ENCODE measurements at places on chromosomes 6 and 20.

GRCh38 chr6:107228754-107229153 lies 113.4 kb upstream of the BEND3 start:
- no peak for DNase-seq

DNA sequence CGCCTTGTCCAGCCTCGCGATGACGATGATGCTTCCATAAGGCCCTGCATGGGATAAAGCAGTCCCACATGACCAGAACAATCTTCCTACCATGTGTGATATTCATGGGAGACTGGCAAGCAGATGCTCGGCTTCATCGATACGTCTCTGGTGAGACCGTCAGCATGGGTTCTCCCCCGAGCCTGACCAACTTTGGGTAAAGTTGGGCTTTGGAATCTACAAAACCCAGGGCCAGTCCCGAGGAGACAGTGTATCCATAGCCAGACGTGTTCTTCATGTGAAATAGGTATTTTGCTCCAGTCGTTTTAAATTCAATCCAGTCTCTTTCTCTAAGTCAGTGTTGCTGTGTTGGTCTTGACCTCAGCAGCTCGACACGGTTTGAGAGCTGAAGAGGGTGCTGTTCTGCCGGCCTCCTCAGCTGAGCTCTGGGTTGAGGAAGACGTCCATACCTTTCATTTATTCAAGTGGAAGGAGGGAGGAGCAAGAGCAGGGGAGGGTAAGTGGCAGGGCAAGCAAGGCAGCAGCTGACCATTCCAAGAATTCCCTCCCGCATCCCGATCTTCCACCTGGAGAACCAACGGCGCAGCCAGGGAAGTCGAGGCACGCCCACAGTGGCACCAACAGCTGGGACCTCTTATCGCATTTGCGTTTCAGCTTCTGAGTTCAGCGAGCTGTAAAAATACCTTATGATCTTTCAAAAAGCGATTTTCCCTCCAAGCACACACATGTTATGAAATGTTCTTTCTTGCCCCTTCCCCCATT lies 64.0 kb upstream of the THBS2 start:
- DNase-seq = no peak

DNA sequence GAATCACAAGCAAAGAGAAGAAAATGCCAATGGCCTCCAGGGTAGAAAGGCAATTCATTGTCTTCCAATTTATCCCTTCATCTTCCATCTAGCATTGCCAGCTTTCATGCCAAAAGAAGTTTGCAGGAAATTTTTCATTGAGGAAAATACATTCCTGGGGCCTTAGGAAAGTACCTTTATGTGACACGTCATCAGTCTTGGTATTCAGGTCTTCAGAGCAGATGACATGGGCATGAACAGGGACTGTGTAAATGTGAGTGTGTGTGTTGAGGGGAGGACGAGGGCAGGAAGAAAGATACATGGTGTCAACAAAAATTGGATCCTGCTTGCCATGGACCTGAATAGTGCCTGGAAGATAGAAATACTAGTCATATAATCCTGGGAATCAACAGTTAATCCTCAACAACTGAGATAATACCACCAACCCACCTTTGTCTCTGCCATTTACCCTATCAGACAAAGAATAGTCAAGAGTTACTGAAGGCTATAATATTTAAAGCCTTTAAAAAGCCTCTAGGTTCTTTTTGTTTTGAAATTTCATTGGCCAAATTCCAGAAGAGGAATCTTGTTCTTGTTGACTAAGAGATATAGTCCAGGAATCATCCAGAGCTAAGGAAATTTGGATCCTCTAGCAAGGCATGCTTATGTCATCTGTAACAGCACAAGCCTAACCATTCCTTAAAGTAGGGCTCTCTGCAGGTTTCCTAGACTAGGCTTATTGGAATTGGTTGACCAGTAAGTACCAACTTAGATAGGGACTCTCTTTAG lies 405.8 kb upstream of the SASH1 start:
- peak; percentile 16 for DNase-seq

- no peak for DNase-seq
These were observed 428.8 kb upstream of the ARID1B start for GRCh38 chr6:156348424-156348823.

GRCh38 chr20:32479012-32479411 lies 106.1 kb downstream of the NOL4L start:
- DNase-seq = no peak

DNA sequence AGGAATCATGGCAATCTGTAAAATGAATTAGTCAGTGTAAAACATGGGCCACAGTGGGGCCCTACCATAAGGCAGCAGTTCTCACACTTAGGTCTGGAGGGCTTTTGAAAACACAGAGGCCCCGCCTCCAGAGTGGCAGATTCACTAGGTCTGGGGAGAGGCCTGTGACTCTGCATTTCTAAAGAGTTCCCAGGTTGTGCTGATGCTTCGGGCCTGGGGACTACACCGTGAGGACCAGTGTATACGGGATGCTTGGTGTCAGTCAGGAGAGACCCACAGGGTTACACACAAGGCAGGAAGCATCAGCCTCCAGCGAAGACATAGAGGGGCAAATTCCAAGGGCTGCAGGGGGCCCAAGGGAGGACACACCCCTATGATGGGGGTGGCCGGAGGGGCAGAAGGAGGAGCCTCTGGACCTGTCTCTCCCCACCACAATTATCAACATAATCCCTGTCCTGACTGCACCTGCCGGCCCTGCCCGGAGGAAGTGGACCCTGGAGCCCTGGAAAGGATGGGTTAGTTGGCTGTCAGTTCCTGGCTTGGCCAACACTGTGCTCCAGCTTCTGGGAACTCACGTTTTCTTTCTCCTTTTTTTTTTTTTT lies 46.7 kb downstream of the FGD2 start:
- DNase-seq = peak; percentile 14

- peak; percentile 65 for DNase-seq
These were observed 16.9 kb downstream of the RREB1 start for GRCh38 chr6:7124636-7125035.

- peak; percentile 57 for DNase-seq
These were observed 1323.0 kb upstream of the GJE1 start for GRCh38 chr6:140809694-140810101.

- DNase-seq = peak; percentile 42
These were observed 23.3 kb upstream of the OSTM1 start for GRCh38 chr6:108097882-108098281.

GRCh38 chr6:111846492-111847409 lies 26.5 kb downstream of the FYN start:
- no peak for DNase-seq

DNA sequence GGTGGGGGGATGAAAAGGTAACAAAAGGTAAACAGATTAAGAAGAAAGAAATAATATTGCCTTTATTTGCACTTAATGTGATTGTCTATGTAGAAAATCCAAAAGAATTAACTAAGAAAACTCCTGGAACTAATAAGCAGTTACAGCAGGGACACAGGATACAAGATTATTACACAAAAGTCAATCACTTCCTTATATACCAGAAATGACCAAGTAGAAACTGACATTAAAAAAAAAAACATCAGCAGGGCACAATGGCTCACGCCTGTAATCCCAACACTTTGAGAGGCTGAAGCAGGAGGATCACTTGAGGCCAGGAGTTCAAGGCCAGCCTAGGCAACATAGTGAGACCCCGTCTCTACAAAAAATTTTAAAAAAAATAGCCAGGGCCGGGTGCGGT lies 123.2 kb upstream of the RIPOR2 start:
- no peak for DNase-seq

DNA sequence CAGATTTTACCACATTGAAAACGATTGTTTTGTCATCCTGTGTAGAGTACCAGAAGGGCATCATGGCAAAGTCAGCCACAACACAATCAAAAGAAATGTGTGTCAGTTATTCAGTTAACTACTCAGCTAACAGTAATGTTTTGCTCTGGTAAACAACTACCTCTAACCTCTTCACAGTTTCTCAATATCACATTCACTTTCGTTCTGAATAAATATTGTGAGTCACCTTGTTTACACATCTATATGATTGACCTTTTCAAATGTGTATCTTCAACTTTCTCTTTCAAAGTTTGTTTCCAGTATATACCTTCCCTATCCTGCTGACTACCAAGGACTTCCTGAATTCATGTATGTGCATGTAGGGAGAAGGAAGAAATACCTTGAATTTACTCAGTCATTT lies 216.6 kb upstream of the UFL1 start:
- no peak for DNase-seq

DNA sequence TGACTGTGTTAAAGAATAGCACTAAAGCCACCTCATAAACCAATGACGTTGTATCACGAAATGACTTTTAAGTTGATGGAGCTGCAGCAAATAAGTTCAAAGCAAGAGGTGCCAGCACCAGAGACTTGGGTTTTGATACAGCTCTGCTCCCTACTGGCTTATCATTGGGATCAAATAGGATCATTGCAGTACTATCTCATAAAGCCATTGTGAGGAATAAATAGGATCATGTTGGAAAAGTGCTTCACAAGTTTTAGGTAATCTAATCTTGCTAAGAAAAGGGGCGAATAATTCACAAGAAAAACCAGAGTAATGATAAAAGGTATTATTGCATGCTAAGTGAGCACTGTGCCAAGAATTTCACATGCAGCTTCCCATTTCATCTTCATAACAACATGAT lies 10.4 kb upstream of the CEP85L start:
- no peak for DNase-seq

- no peak for DNase-seq
These were observed 297.3 kb upstream of the JAG1 start for GRCh38 chr20:10971096-10971495.

GRCh38 chr20:47991875-47992488 lies 206.7 kb upstream of the SULF2 start:
- no peak for DNase-seq

GRCh38 chr6:74785236-74785635 lies 420.6 kb downstream of the COL12A1 start:
- no peak for DNase-seq

DNA sequence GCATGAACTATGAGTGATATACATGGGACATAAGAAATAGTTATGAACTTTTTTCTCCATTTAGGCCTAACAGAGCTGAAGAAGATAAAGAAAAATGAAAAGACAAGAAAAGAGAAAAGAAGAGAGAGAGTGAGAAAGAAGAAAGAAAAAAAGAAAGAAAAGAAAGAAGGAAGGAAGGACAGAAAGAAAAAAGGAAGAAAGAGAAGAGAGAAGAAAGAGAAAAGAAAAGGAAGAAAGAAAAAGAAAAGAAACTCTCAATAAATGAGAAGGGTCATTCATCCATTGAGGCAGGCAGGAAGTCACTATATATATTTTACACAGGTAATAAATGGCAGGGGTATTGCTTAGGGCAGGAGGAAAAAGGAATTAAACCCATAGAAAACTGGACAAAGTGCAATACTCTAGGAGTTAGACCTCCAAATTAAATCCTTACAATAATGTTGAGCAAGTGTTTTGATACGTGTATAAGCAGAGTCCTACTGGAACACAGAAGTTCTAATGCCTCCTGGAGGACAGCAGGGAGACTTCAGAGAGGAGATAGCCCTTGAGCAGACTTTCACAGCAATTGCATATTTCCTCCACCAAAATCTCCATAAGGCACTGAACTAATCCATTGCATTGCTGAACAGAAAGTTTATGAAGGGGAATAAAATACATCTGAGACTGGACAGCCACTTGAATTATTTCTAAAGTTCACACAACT lies 86.4 kb upstream of the TENT5A start:
- DNase-seq = no peak

DNA sequence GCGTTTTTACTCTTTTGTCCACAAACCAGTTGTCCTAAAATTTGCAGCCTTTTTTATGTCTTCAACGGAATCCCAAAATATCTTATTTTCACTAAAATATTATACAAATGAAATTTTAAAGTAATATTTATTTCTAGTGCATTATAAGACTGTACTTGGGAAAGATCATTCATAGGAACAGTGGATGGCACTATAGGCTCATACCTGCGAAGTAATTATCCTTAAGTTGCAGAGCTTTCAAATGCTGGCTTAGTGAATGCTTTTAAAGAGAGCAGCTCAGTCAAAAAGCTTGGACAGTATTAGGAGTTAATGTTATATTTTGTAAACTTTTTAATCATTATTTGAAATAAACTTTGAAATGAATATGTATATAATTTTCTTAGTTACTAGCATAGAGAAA lies 254.9 kb downstream of the CDKAL1 start:
- peak; percentile 30 for DNase-seq

DNA sequence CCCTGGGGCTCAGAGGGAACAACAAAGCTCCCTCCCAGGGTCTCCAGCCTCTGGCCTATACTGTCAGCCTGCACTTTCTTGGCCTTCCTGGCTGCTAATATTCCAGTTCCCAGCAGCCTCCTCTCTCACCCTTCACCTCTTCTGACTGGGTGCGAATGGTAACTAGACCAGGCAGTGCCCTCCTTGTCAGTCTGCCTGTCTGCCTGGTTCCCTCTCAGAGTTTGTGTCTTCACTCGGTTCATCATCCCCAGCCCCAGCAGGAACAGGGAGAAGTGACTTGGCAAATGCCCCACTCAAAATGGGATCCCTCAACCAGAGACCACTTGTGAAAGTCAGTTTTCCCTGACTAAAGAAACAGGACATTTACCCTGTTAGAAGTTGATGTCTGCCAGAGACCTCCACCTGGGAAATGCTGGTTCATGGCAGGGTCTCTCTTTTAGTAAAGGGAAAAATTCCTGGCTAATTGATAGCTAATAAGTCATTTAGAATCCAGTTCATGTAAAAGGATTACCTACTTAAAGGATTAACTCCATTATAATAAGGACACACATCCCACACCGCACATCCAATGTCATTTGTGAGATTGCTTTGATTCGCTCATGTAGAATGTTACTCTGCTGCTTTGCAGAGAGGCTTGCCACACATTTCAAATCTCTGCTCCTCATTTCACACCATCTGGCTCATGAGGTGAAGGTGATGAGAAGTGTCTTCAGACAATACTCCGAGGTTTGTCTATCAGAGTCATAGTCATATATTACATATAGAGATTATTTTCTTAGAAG lies 18.6 kb upstream of the MICB start:
- no peak for DNase-seq

GRCh38 chr6:53302678-53303360 lies 45.9 kb downstream of the ELOVL5 start:
- peak; percentile 81 for DNase-seq

DNA sequence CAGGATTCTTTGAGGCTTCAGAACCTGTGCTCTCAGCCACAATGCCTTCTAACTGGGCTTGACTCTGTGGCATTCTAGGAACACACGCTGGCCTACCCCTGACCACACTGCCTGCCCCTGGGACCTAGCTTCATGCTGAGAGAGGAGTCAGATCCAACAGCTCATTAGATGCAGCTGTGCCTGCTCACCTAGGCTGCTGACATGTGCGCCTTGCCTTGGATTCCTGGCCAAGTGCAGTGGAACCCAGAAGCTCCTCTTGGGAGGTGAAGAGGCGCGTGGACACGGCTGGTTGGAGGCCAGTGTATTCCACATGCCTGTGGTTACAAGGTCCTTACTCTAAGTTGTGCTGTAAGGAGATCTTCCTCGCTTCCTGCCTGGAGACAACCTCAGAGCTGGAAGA lies 24.7 kb upstream of the KCNK16 start:
- no peak for DNase-seq

- no peak for DNase-seq
These were observed 68.2 kb downstream of the C6orf52 start for GRCh38 chr6:10626154-10626741.

- peak; percentile 91 for DNase-seq
These were observed 20.1 kb upstream of the FAM83C start for GRCh38 chr20:35312318-35312717.

- no peak for DNase-seq
These were observed 420.1 kb upstream of the SLC35B3 start for GRCh38 chr6:8855411-8855810.
